ENCODE measurements at places on chromosomes 3 and 15.

GRCh38 chr3:191254098-191254873, 55.2 kb downstream of the OSTN start:
- DNase-seq, result no peak

DNA sequence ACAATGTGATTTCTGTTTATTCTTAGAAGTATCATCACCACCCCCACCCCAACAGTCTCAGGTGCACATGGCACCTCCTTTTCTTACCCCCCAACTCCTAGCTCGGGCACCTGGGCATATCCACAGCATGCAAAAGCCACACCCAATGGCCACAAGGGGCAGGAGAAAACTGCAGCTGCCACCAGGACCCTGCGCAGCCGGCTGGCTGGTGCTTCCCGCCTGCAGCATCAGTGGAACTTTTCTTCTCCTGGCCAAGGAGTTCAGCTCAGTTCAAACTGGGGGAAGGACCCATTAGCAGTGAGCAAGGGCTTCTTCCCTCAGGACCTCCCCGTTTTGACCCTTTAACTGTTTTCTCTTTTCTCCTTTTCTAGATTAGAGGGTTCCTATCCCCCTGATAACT, 44.8 kb downstream of the TM4SF18 start:
- DNase-seq, result no peak

DNA sequence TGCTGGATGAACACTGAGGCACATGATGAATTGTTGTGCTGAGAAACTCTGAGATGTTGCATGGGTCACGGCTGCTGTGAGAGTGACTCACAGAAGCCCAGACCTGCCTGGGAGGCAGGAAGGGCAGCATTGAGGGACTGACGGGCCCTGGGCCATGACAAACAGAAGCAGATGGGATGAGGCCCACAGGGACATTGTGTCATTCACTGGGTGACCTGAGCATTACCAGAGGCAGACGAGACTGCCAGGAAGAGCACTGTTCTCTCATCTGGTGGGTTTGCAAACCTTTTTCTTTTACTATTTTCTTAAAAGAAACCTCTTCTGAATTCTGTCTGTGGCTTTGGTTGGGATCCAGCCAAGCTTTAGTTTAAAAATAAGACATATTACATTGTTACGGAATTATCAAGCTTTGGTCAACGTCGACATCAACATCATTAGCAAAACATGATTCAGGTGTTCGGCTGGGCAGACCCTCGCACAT, 67.8 kb downstream of the BDH1 start:
- no peak for DNase-seq

DNA sequence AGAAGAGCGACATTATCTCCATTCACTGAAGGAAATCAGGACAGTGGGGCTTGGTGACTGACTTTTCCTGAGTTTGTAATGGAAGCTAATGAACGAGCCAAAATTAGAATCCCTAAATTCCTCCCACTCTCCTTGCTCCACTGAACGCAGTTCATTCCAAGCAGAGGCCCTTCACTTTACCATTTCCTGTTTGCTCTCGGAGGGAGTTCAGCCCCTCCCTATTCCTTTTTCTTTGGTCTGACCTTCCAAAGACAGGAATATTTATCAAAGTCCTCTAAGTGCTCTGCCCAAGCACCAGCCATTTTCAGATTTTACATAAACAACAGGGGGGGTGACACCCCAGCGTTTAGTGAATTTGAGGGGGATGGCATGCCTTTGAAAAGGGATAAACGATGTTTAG, 24.0 kb upstream of the PTPRG start:
- DNase-seq, result no peak

- no peak for DNase-seq
These were observed 43.6 kb upstream of the COL6A6 start for GRCh38 chr3:130473416-130473815.

GRCh38 chr3:99366663-99367429, 271.5 kb upstream of the COL8A1 start:
- DNase-seq, result no peak

DNA sequence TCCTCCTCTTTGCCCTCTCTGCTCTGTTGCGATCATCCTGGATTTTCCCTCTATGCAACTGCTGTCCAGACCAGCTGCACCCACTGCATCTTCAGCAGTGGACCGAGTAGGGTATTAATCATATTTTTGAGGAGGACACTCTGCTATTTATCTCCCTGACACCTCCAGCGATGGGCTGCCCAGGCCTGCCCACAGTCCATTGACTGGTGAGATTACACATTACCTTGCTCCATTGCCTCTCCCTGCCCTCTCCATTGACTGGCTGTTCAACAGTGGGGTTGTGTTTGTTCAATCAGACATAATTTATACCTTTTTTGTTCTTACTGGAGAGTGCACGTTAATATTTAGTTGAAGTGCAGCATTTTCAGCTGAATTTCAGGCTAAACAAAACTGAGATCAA, 559.3 kb upstream of the ARRDC4 start:
- no peak for DNase-seq

GRCh38 chr3:88809993-88810392, 297.4 kb upstream of the EPHA3 start:
- no peak for DNase-seq

GRCh38 chr3:184323696-184324095, 9.3 kb downstream of the EIF4G1 start:
- no peak for DNase-seq

DNA sequence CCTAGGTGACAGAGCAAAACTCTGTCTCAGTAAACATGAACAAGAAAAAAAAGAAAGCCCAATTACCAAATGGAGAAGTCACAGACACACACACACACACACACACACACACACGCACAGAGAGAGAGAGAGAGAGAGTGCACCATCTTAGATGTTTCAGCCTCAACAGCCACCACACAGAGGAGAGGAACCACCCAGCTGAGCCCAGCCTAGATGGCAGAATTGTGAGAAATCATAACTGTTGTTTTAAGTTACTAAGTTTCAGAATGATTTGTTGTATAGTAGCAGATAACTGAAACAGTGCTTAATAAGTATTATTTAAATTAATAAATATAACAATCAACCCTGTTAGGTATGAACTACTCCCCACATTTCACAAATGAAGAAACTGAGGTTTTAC, 321.2 kb downstream of the ZNF621 start:
- no peak for DNase-seq

GRCh38 chr3:48232734-48233133, 8.2 kb upstream of the ZNF589 start:
- DNase-seq, result peak; percentile 24

- no peak for DNase-seq
These were observed 28.6 kb upstream of the CLSTN2 start for GRCh38 chr3:139906418-139906817.

GRCh38 chr3:33358172-33358781, 81.0 kb downstream of the FBXL2 start:
- DNase-seq, result no peak

DNA sequence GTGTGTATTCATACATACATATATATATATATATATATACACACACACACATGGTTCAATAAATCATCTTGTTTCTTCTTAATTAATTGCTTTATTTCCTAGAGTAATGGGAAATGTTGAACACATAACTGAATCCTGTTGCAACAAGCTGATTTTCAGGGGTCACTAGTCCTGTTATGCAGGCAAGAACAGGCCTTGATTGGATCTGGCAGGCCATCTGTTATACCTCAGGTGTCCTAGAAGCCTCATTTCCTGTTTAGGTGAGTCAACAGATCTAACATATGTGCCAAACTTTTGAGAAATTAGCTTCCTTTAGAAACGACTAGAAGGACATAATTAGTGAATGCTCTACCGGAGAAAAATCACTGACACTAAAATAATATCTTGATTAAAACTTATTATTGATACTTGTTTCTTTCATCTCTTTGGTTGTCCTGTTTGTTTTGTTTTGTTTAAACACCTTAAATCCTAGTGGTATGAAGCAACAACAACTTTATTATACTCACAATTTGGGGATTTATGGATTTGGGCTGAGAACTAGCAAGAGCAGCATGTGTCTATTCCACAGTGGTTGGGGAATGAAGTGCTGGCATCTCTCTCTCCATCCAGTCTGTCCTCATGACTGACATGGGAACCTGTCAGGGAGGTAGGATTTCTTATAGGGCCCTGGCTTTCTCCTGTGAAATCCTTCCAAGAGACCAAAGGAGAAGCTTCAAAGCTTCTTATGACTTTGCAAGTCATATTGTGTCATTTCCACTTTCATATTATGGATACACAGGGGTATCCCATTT, 552.6 kb downstream of the NSUN3 start:
- no peak for DNase-seq

DNA sequence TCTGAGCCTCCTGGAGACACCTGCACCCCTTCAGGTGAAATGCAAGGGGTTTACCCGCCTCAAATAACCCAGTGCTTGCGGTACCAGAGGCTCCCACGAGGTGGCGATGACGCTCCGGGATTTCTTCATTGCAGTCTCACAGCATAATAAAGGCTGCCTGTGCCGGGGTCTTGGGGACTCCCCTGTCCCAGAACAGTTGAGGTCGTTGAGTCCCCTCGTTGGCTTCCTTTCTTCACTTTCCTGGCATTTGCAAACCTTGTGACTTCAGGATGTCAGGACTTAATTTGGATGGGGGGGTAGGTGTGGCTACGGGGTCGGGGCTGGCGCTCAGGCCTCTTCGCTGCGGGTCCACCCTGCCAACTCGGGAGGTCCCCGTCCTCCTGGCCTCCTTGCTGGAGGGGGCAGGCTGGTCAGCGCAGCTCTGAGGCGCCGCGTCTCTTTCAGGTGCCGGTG, 1.3 kb downstream of the GNAT1 start:
- peak; percentile 81 for DNase-seq

DNA sequence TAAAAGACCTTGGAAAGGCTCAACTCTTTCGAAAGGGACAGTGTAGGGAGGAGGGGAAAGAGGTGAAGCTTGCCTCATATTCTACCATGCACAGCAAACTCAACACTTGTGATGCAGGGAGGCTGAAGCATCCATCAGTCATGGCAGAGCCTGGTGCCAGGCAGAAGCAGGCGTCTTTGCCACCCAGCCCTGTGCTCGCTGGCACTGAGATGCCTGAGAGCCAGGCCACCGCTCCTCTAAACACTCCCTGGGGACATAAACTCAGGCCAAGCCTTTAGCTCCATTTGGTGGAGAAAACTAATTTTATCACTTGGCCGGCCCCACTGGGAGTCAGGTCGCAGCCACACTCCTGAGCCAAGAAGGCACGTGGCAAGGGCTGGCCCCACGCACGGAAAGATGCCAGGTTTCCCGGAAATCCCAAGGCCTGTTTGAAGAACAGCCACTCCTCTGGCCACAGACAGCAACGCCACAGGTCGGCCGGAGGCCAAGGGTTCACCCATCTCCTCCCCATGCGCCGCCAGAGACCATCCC, 30.7 kb downstream of the XXYLT1 start:
- DNase-seq, result no peak

- no peak for DNase-seq
These were observed 15.0 kb upstream of the C15orf61 start for GRCh38 chr15:67505675-67506572.

DNA sequence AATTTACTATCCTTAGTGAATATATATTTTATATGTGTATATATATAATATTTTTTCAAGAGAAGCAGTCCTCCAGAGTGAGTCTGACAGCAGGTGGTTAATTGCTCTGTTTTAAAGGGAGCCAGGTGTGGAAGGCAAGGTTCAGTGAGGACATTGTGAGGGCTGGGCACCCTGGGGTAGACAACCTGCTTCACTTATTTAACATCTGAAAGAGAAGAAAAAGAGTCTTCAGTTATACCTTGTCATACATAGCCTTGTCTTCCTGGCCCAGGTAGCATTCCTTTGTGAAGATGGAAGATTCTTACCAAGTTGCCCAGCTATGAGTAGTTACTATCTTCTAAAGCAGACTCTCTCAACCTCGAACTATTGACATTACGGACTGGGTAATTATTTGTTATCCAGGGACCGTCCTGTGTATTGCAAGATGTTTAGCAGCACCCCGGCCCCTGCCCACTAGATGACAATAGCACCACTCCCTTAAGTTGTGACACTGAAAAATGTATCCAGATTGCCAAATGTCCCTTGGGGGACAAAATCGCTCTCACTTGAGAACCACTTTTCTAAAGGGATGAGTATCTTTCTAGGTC, 336.0 kb upstream of the TRIM42 start:
- DNase-seq, result no peak

- DNase-seq, result no peak
These were observed 16.1 kb downstream of the TNIK start for GRCh38 chr3:171444001-171444690.

- DNase-seq, result no peak
These were observed 299.0 kb downstream of the ZBTB20 start for GRCh38 chr3:114848082-114848481.

DNA sequence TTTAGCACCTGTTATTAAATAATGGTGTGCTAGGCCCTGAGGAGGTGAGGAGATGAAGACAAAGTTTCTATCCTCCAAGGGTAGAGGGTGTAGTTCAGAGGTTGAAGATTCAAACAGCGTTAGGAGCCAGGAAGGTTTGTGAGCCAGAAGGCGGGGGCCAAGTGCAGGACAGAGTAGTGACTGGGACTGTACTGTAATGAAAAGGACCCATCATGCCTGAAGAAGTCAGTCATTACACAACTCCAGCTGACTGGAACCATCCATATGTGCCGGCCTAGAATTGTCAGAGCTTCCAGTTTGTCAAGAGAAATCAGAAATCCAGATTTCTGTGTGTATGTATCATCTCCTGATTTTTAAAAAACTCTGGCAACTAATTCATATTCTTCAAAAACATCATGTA, 54.8 kb downstream of the FILIP1L start:
- DNase-seq, result no peak

DNA sequence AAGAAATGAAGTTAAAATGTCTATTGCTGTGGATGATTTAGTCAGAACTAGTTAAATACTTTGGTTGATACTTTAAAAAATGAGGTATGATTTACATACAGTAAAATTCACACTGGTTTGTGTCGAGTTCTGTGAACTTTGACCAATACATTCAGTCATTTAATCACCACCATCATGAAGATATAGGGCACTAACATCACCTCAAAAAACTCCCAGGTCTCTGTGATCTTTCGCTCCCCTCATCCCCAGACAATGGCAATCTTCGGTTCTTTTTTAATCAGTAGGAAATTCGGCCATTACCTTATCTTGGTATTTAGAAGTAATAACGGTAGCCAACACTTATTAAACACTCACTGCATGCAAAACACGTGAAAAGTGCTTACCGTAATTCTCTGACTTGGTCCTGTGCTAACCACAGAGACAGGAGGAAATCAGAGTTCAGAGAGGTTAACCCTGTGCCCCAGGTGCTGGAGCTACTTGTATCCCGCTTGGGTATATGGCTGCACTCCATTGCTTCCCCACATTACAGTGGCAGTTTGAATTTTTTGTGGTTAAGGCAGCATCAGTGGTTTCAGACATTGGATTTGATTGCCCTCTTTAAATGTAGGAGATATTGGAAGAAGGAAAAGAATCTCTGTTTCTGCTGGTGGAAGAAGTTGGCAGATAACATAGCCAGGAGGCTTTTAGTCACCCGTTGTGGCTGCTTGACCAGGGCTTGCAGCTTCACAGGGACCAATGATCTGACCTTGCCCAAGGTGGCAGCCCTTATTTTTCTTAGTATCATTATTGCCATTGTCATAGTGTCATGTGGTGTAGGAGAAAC, 4.2 kb downstream of the PLCL2 start:
- no peak for DNase-seq

- DNase-seq, result no peak
These were observed 43.7 kb downstream of the PCSK6 start for GRCh38 chr15:101445562-101446517.

- DNase-seq, result peak; percentile 39
These were observed at the start of gene CHST2 for GRCh38 chr3:143119009-143119914. TSS of gene CHST2 (plus strand) at chr3:143119771. CDS start at chr3:143120817, 1,046 bp downstream.

- no peak for DNase-seq
These were observed 53.0 kb downstream of the THSD4 start for GRCh38 chr15:71168166-71168834.

All from stimulated activated CD8-positive, alpha-beta memory T cell treated with anti-CD3 and anti-CD28 coated beads, Interleukin-15, amount 100 ng/mL, for 1 hour (primary cell).